ENCODE measurements at places on chromosomes 13 and 19.
A peak's percentile ranks its signal among the peaks of the same experiment; 100 is the strongest.

GRCh38 chr13:25738342-25739196 is 313.2 kb downstream of the SHISA2 start:
- DNase-seq = no peak

GRCh38 chr19:11223200-11223599 is 16.2 kb upstream of the ANGPTL8 start:
- no peak for DNase-seq

GRCh38 chr13:106284358-106284757 is 251.1 kb downstream of the EFNB2 start:
- no peak for DNase-seq

- DNase-seq = no peak
Observed at GRCh38 chr13:89380101-89380500, 1708.9 kb downstream of the SLITRK5 start.

- no peak for DNase-seq
Observed at GRCh38 chr19:52722062-52723003, 12.5 kb downstream of the ZNF611 start.

DNA sequence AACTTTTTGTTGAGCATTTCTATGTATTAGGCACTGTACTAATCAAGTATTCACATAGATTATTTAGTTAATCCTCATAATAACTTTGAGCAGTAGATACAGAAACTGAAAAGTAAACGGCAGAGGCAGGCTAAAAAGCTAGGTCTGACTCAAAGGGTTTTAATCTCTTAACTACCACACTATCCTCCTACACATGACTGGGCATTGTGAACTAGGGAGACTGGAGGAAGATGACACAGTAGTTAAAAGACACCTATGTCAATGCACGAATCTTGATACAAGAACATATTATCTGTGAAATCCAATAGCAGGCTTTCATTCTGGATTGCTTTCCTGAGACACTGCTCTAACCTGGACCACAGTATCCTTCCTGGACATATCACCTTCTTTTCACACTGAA is 36.3 kb downstream of the MICU2 start:
- DNase-seq = no peak

GRCh38 chr13:43908156-43909126 is 28.7 kb downstream of the LACC1 start:
- DNase-seq = peak; percentile 14

- no peak for DNase-seq
Observed at GRCh38 chr13:99028890-99029289, 51.0 kb upstream of the DOCK9 start.

- no peak for DNase-seq
Observed at GRCh38 chr13:104105418-104106355, 1039.5 kb upstream of the SLC10A2 start.

GRCh38 chr19:2848616-2849015 is 7.3 kb downstream of the ZNF555 start:
- no peak for DNase-seq

- no peak for DNase-seq
Observed at GRCh38 chr19:58037927-58038687, 4.3 kb downstream of the ZSCAN1 start.

GRCh38 chr13:23980160-23980551 is 82.9 kb upstream of the C1QTNF9B start:
- DNase-seq = peak; percentile 89

DNA sequence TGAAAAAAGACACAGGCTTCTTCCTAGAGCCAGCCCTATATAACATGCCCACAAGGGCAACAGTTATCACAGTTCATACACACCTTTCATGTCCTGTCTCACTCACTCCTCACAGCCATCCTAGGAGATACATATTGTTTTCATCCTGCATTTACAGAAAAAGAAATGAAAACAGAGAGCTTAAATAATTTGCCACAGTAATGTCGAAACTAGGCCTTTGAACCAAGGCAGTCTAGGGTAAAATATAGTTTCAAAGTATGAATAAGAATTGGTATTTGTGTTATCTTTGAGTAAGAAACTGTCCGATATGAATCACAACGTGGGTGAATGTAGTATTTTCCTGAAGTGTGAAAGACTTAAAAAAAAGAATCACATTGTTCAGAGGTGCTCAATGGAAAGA is 26.8 kb downstream of the CLDN10 start:
- DNase-seq = no peak

DNA sequence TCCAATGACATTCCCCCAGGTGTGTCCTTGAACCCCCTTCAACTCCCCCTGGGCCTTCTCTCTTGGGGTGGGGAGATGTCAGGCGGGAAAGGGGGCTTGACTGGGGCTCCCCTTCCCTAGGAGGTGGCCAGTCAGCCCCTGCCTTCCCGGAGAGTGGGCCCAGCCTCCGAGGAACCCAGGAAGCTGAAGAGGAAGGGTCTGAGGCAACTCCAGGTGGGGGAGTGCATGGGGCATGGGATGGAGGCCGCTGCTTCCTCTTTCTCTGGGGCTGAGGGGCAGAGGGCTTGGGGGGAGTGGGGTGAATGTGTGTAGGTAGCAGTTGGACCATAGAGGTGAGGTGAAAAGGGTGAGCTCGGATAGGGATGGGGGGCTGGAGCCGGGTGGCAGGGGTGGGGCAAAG is 2.7 kb upstream of the INAFM1 start:
- no peak for DNase-seq

DNA sequence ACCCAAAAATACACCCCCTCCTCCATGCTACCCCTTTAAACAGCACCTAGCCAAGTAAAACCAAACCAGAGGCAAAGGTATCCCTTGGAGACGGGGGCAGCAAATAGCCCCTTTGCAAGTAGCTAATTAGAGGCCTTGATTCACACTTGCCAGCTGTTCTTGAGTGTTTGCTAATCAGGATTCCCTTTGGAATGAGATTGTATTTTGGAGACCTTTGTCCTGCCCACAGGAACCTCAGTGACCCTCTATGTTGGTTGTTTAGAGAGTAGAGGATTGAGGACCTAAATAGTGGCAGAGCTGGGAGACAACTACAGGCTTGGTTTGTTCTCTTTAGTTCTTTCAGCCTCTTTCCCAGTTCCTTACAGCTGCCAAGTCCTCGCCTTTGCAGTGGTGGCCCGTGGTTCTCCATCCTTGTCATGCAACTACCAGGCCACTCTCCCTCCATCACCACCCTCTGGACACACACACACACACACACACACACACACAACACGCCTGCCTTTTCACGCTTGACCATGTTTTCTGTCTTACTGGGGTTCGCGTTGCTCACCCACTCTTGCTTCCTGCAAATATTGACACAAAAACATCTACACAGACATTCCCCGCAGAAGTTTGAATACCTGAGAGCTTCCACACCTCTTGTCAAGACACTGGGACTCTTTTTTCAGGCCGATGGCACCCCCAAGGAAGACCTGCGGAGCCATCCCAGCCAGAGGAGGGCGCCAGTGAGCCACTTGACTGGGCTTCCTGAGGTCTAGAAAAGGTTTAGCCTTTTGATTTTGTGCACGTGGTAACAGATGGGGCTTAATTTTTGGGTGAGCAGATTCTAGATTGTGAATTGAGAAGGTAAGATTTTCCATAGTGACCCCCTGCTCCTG is 80.0 kb upstream of the GPR183 start:
- peak; percentile 39 for DNase-seq

DNA sequence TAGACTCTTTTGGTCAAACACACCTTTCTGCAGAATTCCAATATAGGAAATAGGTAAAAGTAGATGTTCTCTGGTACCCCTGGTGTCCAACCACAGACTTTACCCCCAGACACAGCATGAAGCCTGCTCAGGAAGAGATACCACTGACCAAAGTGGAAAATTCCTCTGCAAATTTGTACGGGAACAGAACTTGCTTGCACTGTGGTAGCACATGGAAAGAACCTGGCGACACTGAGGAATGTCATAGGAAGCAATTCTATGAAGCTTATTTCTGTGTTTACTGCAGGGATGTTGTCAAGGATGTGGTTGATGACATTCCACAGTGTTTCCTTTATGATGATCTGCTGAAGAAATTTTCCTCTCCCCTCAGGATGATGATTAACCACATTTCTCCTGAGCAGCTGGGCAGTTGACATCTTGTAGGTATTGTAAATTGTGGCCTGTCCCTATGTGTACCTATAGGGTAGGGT is 48.9 kb upstream of the TNFSF11 start:
- no peak for DNase-seq

- no peak for DNase-seq
Observed at GRCh38 chr19:41844601-41845000, at the start of gene LYPD4. Gene LYPD4, minus strand, starts transcription at chr19:41844683. Its CDS starts 5,398 bp downstream, at chr19:41839285.

- no peak for DNase-seq
Observed at GRCh38 chr19:12800923-12801465, 606 bp downstream of the PRDX2 start.

DNA sequence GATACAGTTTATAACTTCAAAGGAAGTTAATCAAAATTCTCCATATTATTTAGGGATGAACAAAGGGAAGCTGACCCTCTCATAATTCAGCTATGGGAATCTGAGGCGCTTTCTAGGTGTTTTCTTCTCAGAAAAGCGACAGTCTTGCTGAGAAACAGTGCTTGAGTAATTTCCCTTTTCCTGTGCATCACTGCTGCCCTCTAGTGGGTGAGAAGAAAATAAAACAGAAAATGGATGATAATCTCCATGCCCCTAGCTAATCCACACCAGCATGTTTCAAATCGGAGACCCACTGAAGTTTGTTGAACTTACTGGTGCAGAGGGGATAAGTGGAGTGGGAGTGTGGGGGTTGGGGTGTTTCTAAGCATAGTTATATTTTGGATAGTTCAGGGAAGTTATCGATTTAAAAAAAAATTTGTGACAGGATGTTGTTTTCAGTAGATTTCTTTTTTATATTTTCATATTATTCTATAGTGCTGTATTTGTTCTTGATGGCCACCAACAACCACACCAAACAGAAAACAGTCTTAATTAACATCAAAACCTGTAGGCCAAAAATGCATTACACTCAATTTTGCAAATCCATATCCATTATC is 21.4 kb downstream of the LCP1 start:
- DNase-seq = peak; percentile 39

- peak; percentile 38 for DNase-seq
Observed at GRCh38 chr19:11261971-11262839, at the start of gene DOCK6. Gene DOCK6, minus strand, starts transcription at chr19:11262524. Its CDS starts 84 bp downstream, at chr19:11262440.

DNA sequence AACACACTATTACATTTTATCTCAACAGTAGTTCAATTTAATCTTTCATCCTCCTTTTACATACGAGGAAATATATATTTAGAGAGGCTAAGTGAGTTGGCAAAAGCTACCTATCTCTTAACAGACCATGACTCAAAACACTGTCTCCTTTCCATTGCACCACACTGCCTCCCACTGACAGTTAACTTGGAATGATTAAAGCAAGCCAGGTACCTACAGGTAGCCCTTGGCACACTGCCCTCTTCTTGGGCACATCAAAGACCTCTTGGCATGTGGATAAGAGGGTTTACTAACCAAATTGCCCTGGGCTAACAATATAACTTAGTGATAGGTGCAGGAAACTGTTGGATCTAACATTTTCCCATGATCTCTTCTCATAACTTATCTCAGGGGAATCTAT is 1.8 kb downstream of the ABHD13 start:
- DNase-seq = no peak

DNA sequence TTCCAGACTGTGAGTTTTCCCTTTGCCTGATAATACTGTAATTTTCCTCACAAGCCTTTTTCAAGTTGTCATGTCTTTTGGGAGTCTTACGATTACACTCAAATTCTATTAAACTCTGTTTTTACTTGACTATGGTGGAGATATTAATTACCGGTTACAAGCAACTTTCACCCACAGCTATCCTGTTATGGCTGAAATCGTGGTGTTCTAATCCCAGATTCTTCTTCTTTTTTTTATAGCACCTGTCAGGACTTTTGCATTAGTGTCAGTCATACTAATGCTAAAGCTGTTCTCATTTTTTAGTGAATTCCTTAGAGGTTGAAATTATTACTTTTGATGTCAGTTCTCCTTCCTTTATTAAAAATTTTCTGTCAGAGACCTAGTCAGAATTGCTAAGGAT is 187.8 kb upstream of the CSNK1A1L start:
- no peak for DNase-seq

GRCh38 chr13:60158321-60158801 is 5.4 kb downstream of the DIAPH3 start:
- no peak for DNase-seq

GRCh38 chr19:54325194-54325621 is 12.2 kb upstream of the LILRA5 start:
- peak; percentile 59 for DNase-seq

- DNase-seq = no peak
Observed at GRCh38 chr13:29190298-29190697, 370.2 kb downstream of the MTUS2 start.

- no peak for DNase-seq
Observed at GRCh38 chr19:41409288-41409687, 11.7 kb downstream of the BCKDHA start.

DNA sequence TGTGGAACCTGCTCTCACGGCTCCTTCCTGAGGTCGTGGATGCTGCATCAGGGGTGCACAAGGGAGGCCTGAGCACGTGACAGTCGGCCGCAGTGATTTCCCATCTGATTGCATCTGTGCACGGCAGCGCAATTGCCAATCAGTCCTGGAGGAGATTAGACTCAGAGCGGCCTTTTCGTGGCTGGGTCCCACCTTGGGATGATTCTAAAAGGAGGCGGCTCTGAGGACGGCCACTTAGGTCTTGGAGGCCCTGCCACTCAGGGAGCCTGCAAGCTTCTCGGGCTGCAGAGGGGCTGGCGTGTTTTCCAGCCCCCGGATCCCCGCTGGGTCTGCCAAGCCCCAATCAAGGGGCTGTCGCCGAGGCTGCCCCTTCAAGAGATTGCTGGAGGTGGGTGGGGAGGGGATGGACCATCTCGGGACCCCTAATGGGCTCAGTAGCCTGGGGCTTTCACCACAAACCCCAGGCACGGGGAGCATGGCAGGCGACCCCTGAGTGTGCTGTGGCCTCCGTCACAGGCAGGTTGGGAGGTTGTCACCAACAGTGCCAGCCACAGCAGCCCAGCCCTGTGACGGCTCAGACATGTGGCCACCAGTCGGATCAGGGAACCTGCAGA is 51.6 kb downstream of the SOX1 start:
- no peak for DNase-seq

DNA sequence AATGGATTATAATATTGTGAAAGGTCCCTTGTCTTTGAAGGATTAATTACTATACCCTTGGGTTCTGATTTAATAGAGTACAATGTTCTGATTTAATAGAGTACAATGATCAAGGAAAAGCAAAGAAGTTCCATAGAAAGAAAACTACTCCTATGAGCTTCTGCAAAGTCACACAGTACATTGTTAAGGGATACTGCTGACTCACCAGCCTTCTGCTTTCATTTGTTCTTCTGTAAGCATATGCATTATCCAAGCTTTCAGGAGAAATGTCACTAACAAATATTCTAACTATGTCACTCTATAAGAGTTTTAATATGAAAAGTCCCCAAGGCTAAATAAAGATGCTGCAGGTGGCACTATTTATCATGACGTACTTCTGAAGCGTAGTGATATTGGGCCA is 396.7 kb downstream of the RFC3 start:
- DNase-seq = no peak

DNA sequence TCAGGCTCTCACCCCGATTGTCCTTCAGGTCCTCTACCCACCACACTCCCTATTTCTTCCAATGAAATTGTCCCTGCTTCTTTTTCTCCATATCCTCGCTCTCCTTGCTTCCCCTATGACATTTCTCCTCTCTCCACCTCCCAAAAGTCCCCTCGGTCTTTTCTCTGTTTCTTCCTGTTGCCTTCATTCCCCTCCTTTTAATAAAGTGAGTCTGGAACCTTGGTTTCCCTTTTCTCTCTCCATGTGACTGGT is 676 bp upstream of the ZNF574 start:
- DNase-seq = no peak

Measured in neural crest cell (in vitro differentiated cells).